Activated naive CD4-positive, alpha-beta T cell (primary cell): ENCODE measurements at places on chromosomes 12 and 14.
A peak's percentile ranks its signal among the peaks of the same experiment; 100 is the strongest.

GRCh38 chr12:915090-915489 is 34.4 kb downstream of the RAD52 start:
- no peak for DNase-seq

GRCh38 chr14:104296388-104297312 is 158.3 kb downstream of the KIF26A start:
- DNase-seq = no peak

DNA sequence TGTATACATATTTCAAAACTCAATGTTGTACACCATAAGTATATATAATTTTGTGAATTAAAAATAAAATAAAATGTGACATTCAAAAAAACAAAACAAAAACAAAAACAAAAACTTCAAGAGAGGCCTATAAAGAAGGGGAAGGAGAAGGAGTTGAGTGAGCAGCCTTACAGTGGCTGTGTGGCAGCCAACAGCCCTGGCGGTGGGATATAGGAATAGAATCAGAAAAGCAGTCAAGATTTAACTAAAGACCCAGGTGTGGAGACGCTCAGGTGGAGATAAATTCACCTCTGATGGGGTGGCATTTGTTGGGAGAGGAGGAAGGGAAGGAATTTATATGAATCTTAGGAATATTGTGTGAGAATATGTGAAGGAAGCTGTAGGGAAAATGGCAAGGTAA is 41.8 kb upstream of the E2F7 start:
- DNase-seq = no peak

GRCh38 chr12:105382771-105383622 is 52.5 kb downstream of the C12orf75 start:
- no peak for DNase-seq

DNA sequence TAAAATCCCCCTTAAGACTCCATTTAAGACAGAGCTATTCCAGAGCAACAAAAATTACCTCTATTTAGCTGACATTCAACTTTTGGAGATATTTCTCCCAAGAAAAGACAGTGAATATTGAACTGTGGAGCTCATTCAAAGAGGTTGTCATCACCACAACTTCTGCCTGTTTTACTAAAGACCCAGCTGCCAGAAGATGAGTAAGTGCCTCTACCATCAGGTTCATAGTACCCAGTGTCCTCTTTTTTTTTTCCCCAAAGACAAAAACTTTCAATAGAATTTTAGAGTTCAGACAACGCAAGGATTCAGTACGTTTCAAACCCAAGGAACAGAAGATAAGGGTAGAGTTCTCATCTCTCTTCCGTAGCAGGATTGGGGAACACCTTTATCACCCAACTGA is 461.3 kb downstream of the BCAT1 start:
- DNase-seq = no peak

DNA sequence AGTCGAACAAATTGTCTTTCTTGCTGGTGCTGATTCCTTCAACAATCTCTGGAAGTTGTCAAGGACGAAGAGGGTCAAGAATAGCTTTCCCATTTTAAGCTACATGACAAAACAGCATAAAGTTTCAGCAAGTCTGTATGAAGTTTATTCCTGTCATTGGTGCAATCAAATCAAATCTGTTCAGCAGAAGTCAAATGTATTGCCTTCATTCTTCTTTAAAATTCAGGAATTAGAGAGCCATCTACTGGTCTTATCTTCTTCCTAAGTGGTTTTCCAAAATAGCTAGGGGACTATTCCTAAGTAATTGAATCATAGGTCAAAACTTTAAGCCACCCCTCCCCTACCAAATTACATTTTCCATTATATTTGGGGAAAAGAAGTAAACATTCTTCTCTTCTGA is 990.2 kb downstream of the GALC start:
- DNase-seq = no peak

DNA sequence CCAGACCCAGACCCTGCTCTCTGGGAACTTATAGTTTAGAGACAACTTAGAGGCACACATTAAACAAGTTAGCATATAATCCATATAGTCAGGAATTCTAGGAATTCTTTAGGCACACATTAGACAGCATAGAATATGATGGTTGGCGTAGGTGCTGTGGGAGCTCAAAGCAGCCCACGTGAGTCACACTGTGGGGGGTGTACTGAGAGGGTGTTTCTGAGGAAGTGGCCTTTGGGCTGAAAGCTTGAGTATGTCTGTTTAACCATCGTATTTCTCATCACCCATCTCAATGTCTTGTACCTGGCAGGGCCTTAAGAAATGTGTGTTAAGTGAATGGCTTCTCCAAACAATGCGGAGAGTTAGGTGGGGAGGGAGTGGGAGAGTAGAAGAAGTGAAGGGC is 67.2 kb downstream of the TMEM30B start:
- no peak for DNase-seq

GRCh38 chr14:64800000-64800399 is 79.7 kb downstream of the SPTB start:
- no peak for DNase-seq

- DNase-seq = no peak
Measured at GRCh38 chr14:94164685-94165431, 9.3 kb upstream of the PPP4R4 start.

- no peak for DNase-seq
Measured at GRCh38 chr12:65657635-65658034, 166.6 kb upstream of the HMGA2 start.

DNA sequence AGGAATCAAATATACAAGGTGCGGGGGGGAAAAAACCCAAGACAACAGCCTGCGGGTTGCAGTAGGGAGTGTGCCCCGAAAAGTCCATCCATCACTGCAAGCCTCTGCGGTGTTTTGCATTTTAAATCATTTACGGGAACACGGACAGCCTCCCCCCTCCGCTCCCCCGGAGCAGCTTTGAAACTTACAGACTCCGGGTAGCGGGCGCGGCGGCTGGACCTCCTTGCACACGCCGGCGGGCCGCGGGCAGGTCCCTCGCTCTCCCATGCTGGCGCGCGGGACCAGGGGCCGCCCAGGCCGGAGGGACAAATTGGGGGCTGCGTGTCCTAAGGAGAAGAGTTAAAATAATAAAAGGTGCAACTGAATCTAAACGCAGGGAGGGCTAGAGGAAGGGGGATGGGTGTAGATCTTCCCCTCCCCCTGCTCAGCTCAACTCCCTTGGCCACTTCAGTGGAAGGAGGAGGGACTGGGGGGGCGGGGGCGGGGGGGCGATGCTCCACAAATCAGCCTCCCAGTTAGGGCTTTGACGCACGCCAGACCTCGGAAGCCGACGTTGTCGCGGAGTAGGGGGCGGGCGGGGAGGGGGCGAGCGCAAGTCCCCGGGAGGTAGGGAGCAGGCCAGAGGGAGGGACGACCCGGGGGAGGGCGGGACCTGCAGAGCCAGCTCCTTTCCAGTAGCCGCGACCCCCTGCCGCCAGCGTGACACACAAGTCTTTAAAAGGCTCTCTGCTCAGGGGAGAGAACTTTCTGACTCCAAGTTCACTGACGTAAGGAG is at the start of gene KCNJ8:
KCNJ8 (minus strand) TSS at position 349 of the 775 bp plus-strand sequence. CDS start 1,090 bp downstream, outside the sequence.
- no peak for DNase-seq

DNA sequence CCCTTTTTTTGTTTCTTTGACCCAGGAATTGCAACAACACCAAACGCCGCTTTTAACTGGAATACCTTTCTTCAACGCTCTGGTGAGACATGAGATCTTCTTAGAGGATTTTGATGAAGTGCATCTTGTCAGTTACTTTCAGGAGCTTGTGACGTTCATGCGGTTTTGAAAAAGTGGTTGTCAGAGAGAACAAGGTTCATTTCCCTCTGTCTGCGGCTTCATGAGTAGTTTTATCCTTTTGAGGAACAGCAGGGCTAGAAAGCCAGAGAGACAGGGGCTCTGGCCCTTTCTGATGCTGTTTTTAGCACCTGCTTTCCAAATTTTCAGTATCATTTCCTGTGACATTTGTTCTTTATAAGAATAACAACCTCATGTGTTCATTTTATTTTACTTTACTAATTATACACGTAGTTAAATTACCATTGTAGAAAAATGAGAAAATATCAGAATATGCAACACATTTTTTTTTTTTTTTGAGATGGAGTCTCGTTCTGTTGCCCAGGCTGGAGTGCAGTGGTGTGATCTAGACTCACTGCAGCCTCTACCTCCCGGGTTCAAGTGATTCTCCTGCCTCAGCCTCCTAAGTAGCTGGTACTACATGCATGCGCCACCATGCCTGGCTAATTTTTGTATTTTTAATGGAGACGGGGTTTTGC is 61.8 kb downstream of the GLT1D1 start:
- DNase-seq = no peak

GRCh38 chr14:51225751-51226150 is 14.3 kb upstream of the TMX1 start:
- DNase-seq = no peak

- no peak for DNase-seq
Measured at GRCh38 chr14:92412912-92413311, 89.9 kb downstream of the SLC24A4 start.

- no peak for DNase-seq
Measured at GRCh38 chr14:95056476-95056875, 100.9 kb downstream of the DICER1 start.

DNA sequence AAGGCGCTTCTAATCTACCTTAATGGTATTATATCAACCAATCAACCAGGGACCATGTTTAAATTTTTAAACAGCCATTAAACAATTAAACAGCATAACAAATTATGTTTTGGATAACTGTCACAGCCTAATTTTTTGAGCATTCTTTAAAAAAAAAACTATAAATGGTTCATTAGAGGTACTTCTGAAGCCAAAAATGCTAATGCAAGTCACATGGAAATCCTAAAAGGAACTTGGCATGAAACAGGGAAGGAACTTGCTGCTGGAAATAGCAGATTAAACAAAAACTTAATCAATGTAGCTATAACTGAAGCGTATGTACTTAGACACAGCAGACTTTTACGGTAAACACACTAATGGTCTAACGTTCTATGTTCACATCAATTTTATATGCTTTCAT is 190.2 kb upstream of the BTG1 start:
- DNase-seq = no peak

- DNase-seq = no peak
Measured at GRCh38 chr12:47277972-47278448, 198.3 kb upstream of the AMIGO2 start.

GRCh38 chr12:28585146-28585545 is 394.9 kb downstream of the CCDC91 start:
- DNase-seq = no peak

DNA sequence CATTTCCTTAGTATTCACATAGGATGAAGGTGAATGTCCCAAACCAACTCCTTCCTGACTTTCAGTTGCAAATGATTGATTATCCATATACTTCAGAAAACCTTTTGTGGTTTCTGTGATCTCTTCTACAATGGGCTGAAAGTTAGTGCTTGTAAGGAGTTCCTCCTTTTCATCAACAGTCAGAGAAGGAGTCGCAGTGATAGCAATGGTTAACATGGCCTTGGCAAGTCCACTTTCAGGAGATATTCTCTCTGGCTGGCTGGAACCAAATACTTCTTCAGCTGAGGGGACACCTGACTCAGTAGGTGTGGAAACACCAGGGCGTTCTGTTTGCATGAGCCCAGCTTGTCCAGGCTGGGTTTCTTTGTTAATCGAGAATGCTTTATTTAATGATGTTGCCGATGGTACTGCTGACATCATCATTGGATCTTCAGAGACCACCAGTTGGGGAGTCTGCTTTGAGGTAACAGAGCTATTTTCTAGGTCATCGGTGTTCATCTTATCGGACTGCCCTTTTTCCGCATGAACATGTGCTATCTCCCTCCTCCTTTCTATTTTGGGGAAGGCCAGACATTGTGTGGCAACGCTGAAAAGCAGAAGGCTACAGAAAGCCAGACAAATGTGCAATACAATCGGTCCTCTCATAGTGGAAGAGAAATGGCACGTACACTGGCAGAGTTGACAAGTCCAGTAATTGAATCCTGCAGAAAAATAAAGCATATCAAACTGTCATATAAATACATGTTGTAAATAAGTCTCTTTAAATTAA is 13.1 kb downstream of the ARMH4 start:
- no peak for DNase-seq

GRCh38 chr12:64103825-64104740 is 118.0 kb downstream of the KICS2 start:
- no peak for DNase-seq

DNA sequence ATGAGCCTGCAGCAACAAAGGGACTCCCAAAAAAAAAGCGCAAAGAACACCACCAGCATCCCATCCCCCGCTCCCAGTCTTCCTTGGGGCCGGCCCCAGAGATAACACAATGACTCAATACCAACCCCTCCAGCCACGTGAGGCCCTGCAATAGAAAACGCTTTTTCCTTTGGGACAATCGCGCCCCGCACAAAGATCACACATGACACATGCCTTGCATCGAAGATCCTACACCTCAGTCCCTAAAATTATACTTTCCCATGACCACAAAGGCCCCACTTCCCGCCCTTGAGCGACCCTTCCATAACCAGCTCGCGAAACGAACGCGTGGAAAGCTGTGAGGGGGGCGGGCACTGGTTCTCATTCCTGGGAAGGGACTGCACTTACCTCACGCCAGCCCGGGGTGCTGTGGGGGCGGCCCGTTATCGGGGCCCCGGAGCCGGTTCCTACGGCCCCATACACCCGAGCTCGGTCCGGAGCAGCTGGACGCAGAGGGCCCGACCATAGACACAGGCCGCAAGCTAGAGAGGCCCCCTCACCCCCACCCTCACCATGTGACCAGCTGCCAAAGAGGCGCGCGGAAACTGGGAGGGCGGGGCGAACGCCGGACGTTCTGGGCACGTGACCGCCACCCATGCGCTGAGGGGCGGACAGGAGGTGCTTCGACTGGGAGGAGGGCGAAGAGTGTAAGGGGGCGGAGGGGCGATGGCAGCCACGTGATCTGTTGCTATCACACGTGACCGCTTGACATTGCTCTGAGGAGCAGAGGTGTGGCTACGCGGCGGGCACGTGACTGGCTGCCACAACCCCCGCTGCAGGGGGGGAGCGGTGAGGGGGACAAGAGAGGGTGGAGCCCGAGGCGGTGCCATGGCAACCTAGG is at the start of gene CDK4:
CDK4 (minus strand) TSS at position 523 of the 880 bp plus-strand sequence. CDS start 593 bp downstream, outside the sequence.
- DNase-seq = peak; percentile 90

DNA sequence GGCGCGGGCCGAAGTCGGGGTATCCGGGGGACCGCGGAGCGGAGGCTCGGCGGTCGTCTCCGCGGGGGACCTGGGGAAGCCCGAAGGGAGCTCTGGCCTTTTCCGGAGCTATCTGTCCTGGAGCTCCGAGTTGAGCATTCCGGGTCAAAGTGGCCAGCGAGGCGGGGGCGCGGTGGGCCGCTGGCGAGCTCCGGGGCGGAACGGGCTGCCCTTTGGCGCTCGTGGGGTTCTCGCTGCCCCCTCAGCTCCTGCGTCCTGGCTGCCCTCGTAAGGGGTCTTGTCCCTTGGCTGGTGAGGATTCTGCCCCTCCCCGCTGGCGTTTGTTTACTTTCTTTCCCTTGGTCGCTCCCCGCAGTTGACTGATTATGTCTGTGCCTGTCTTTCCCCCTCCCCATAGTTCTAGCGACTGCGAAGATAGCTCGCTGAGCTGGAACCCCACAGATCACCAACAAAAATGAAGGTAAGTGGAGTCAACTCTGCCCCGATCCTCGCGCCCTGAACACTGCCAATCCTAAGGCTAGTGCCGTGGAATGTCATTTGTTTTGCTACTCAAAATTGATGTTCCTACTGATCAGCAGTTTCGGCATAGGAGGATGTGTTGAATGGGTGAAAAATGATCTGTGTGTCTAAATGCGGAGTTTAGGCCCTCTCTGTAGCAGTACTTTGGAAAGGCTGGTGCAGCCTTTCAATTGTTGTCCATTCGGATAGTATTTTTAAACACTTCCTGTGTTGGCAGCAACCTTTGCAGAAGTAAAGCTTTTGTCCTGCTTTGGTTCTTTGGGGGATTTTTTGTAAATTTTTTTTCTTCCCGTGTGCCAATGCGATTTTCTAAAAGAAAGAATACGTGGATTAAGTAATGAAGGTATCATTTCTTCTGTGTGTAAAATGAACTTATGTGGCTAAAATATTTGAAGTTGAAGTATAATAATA is 1.3 kb downstream of the ARID4A start:
- DNase-seq = no peak

- DNase-seq = no peak
Measured at GRCh38 chr12:110917467-110917866, 2.9 kb downstream of the MYL2 start.
